ENCODE measurements at places on chromosomes 2 and 18.

- DNase-seq: no peak
These were observed 12.6 kb downstream of the MFSD2B start for GRCh38 chr2:24022324-24022974.

- DNase-seq: no peak
These were observed 22.4 kb upstream of the STAT1 start for GRCh38 chr2:191036363-191036762.

DNA sequence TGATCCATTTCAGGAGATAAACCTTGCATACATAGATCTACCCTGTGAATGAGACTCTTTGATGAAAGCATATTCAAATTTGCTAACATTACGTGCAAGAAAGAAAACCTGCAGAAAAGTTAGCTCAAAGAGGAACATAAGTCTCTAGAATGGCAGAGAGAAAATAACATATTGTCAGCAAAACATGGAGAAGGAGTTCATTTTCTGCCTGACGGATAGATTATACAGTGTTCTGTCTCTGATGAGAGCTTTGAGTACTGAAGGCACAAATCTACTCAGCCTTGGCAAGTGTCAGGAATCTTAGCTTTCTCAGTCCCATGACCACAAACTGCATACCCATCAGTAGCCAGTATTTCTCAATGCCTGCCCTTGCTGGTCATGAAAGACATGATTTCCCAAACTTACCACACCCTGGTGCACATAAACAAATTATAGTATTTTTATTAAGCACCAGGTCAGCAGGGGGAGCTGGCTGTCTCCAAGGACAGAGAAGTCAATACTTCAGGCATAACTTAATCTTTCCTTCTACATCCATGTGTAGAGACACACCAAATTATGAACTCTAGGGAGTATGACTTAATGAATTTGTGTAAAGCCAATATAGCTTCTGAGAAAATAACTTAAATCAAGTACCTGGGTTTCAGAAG lies 401.2 kb upstream of the SOX11 start:
- no peak for DNase-seq

GRCh38 chr2:159706385-159706980 lies 5.8 kb upstream of the MARCHF7 start:
- DNase-seq: no peak

- DNase-seq: no peak
These were observed 468 bp downstream of the PIKFYVE start for GRCh38 chr2:208266553-208266893.

GRCh38 chr2:158088093-158088492 lies 13.6 kb upstream of the UPP2 start:
- no peak for DNase-seq

- DNase-seq: no peak
These were observed 13.8 kb upstream of the MRPL19 start for GRCh38 chr2:75632813-75633212.

DNA sequence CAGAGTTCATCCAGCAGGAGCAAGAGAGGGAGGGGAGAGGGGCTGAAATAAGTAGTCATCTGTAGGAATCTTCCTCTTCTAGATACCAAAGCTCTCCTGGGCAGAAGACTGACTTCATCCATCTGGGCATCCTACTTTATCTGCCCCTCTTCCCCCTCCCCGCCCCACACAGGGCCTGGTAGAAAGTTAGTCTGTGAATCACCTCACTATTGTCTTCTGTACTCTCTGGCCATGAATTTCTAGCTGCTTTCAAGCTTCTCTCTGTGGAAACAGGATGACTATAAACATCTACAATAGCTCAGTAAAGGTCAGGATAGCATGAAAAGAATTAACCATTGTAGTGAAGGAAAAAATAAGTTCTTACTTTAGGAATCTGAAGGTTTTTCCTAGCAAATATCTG lies 47.7 kb upstream of the RNU4ATAC start:
- DNase-seq: no peak

- DNase-seq: no peak
These were observed 10.6 kb downstream of the SPEG start for GRCh38 chr2:219445220-219445640.

- no peak for DNase-seq
These were observed 29.7 kb downstream of the AGPS start for GRCh38 chr2:177422271-177422670.

GRCh38 chr18:55362303-55362702 lies 225.7 kb downstream of the TCF4 start:
- no peak for DNase-seq

GRCh38 chr2:196697825-196698224 lies 58.3 kb downstream of the CCDC150 start:
- no peak for DNase-seq

DNA sequence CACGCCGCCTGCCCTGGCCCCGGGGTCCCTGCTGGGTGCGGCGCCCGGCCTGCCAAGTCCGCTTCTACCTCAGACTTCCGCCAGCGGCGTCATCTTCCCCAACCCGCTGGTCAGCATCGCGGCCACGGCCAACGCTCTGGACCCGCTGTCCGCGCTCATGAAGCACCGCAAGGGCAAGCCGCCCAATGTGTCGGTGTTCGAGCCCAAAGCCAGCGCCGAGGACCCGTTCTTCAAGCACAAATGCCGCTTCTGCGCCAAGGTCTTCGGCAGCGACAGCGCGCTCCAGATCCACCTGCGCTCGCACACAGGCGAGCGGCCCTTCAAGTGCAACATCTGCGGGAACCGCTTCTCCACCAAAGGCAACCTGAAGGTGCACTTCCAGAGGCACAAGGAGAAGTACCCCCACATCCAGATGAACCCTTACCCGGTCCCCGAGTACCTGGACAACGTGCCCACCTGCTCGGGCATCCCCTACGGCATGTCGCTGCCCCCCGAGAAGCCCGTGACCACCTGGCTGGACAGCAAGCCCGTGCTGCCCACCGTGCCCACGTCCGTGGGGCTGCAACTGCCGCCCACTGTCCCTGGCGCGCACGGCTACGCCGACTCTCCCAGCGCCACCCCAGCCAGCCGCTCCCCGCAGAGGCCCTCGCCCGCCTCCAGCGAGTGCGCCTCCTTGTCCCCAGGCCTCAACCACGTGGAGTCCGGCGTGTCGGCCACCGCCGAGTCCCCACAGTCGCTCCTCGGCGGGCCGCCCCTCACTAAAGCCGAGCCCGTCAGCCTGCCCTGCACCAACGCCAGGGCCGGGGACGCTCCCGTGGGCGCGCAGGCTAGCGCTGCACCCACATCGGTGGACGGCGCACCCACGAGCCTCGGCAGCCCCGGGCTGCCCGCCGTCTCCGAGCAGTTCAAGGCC lies 13.7 kb downstream of the SALL3 start:
- DNase-seq: no peak

GRCh38 chr2:226839161-226839560 lies 3.3 kb downstream of the RHBDD1 start:
- DNase-seq: no peak

DNA sequence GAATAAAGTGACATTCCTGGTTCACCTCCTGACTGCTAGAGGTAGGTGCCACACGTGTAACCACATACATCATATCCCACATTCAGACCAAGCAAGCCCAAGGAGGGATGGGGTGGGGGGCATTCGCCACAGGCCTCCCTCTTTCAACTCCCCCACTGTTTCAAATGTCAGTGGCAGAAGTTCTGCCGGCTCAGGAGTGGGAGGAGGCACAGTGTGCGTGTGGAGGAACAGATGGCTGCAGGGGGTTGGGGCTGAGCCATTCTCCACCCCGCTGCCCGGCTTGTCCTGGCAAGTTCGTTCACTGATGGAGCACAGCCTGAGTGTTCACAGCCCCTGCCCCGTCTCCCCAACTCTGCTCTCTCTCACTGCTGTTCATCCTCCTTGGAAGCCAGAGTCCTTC lies 75.4 kb upstream of the TANC1 start:
- DNase-seq: no peak

DNA sequence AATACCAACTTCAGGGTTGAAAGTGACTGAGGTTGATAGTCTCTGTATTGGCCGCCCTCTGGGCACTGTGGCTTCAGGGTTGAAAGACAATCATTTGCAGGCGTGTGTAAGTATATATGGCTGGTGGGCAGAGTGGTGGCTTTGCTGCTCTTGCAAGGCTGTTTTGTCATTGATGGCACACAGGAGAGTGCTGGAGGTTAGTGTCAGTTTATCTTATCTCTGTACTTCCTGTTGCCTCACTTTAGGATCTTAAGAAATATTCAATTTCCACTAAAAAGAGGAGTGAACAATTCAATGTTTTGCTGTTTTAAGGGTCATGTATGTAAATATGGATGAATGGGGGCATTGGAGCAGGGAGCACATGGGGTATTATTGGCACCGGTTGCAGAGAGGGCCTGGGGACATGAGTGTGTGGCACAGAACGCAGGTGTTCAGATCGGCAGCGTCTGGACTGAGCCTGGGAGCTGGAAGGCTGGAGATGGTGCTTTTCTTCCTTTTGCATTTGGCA lies 51.5 kb downstream of the NCK2 start:
- DNase-seq: no peak

- no peak for DNase-seq
These were observed 52.2 kb downstream of the LYPD6B start for GRCh38 chr2:149090706-149091105.

- DNase-seq: no peak
These were observed 14.1 kb downstream of the LIMS1 start for GRCh38 chr2:108548208-108549003.

- no peak for DNase-seq
These were observed 14.9 kb downstream of the LPIN2 start for GRCh38 chr18:2997846-2998564.

- DNase-seq: peak; percentile 61
These were observed 154.6 kb downstream of the CCDC74A start for GRCh38 chr2:131682122-131682944.
